Activated T-cell treated with anti-CD3 and anti-CD28 coated beads, Interleukin-2, amount 50 U/mL, for 72 hours (primary cell): ENCODE measurements at places on chromosomes 11 and 22. TPM values are rescaled to one million over a fixed set of nuclear protein-coding genes. Genes with fewer than 3 reads are reported as not detected.

GRCh38 chr11:44814881-44815592 lies 88.3 kb downstream of the TSPAN18 start:
- no peak for DNase-seq
- H3K36me3 ChIP-seq: no peaks in the 10 kb centered on the region
- H3K27ac ChIP-seq: no peak overlapping the region
- no peaks in the 10 kb centered on the region for H3K27me3 ChIP-seq
- H3K4me3 ChIP-seq: no peak overlapping the region

GRCh38 chr11:45726493-45727054 lies 61.2 kb upstream of the CHST1 start:
- no peak overlapping the region for H3K27ac ChIP-seq
- no peaks in the 10 kb centered on the region for H3K36me3 ChIP-seq
- H3K4me1 ChIP-seq: peaks cover 23% of the 10 kb centered on the region
- no peak overlapping the region for H3K4me3 ChIP-seq

- H3K4me1 ChIP-seq: no peaks in the 10 kb centered on the region
- no peak for DNase-seq
- no peak overlapping the region for H3K27ac ChIP-seq
- H3K27me3 ChIP-seq: no peaks in the 10 kb centered on the region
- H3K36me3 ChIP-seq: no peaks in the 10 kb centered on the region
Observed at GRCh38 chr11:36228689-36229088, 60.5 kb downstream of the COMMD9 start.

DNA sequence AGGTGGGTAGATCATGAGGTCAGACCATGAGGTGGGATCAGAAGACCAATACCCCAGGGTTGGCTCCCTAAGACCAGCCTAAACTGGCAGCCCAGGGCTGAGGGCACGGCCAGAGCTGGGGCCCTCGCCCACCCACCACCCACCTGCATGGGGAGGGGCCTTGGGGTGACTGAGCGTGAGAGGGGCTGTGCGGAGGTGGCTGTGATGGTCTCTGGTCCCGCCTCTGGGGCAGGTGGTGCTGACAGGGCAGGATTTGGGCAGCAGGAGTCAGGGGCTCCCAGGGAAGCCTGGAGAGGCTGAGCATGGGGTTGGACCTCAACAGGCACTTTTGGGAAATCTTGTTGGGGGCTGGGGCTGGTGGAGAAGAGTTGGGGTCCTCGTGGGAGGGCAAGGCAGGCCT lies 39.8 kb upstream of the MUC5AC start:
- H3K4me3 ChIP-seq: no peak overlapping the region
- DNase-seq: no peak
- H3K27me3 ChIP-seq: no peaks in the 10 kb centered on the region
- H3K4me1 ChIP-seq: no peaks in the 10 kb centered on the region
- H3K36me3 ChIP-seq: no peaks in the 10 kb centered on the region

DNA sequence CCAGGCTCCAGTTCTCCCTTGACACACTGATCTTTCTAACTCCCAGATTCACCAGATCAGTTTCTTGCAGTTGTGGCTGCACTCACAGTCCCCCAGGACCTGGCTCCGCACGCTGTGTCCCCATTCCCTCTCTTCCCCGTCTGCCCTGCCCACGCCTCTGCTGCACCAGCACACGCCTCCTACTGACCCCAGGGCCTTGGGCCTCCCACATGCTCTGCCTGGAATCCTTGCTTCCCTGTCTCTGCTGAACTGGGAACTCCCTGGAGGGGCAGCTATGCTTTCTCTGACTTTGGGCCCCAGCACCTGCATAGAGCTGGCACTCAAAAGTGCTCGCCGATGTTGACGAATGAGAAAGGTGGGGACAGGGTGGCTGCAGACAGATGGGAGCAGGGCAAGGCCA lies 68.9 kb downstream of the MYO7A start:
- H3K27ac ChIP-seq: no peak overlapping the region
- H3K4me1 ChIP-seq: no peaks in the 10 kb centered on the region
- H3K27me3 ChIP-seq: no peaks in the 10 kb centered on the region
- DNase-seq: no peak
- no peaks in the 10 kb centered on the region for H3K36me3 ChIP-seq
- no peak overlapping the region for H3K4me3 ChIP-seq

DNA sequence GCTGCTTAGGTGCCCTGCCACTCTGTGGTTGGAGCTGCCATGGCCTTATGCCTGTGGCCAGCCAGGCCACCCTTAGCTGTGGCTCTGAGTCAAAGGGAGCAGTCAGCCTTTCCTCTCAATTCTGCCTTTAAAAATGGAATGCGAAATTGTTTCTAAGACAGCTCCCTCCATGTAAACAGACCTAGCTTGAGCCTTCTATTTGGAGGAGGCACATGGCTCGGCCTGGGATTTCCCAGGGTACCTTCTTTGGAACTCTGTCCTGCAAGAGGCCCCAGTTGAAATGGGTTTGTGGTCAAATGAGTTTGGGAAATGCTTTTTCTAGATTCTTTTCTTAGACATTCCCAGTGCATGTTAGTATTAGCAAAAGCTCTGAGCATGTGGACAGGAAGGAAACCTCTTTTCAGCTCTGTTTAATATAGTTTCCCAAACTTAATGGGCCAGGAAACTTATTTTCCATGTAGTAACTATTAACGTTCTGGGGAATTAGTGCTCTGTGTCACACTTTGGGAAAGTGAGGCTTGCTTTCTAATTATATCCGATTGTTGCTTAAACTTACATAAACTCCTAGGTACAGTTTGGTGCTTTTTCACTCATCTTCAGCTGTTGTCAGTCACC lies 7.8 kb downstream of the PHOX2A start:
- H3K4me3 ChIP-seq: no peak overlapping the region
- DNase-seq: no peak
- H3K36me3 ChIP-seq: peaks cover 2% of the 10 kb centered on the region
- peaks cover 15% of the 10 kb centered on the region for H3K4me1 ChIP-seq

DNA sequence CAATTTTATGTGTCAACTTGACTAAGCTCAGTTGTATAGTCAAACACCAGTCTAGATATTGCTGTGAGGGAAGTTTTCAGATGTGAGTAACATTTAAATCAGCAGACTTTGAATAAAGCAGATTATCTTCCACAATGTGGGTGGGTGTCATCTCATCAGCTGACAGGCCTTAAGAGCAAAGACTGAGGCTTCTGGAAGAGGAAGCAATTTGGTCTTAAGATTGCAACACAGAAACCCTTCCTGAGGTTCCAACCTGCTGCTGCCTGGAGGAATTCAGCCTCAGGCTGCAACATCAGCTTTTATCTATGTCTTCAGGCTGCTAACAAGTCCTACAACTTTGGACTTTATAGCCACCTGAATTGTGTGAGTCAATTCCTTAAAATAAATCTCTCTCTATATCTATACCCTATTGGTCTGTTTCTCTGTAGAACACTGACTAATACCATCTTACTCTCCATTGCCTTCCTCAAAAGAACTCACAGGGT lies 277.2 kb upstream of the PLET1 start:
- H3K36me3 ChIP-seq: no peaks in the 10 kb centered on the region
- peaks cover 24% of the 10 kb centered on the region for H3K27me3 ChIP-seq
- DNase-seq: no peak
- H3K27ac ChIP-seq: no peak overlapping the region
- no peak overlapping the region for H3K4me3 ChIP-seq

GRCh38 chr11:66557733-66558326 lies 10.6 kb downstream of the CTSF start:
- H3K36me3 ChIP-seq: no peaks in the 10 kb centered on the region
- no peak overlapping the region for H3K27ac ChIP-seq
- H3K4me3 ChIP-seq: no peak overlapping the region
- H3K4me1 ChIP-seq: peaks cover 6% of the 10 kb centered on the region
- DNase-seq: no peak

DNA sequence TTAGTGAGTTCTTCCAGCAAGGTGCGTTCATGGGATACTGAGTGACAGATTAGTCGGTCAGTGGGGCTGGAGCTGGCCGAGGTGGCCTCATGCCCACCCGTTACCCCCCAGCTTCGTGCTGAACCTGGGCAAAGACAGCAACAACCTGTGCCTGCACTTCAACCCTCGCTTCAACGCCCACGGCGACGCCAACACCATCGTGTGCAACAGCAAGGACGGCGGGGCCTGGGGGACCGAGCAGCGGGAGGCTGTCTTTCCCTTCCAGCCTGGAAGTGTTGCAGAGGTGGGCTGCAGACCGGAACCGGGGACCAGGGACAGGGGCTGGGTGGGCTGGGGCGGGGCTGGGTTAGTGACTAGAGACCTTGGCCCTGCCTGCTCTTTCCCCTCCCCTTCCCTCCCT lies 2.9 kb downstream of the LGALS1 start:
- no peak overlapping the region for H3K4me3 ChIP-seq
- peaks cover 51% of the 10 kb centered on the region for H3K4me1 ChIP-seq
- H3K27me3 ChIP-seq: no peaks in the 10 kb centered on the region
- H3K27ac ChIP-seq: no peak overlapping the region
- H3K36me3 ChIP-seq: no peaks in the 10 kb centered on the region

DNA sequence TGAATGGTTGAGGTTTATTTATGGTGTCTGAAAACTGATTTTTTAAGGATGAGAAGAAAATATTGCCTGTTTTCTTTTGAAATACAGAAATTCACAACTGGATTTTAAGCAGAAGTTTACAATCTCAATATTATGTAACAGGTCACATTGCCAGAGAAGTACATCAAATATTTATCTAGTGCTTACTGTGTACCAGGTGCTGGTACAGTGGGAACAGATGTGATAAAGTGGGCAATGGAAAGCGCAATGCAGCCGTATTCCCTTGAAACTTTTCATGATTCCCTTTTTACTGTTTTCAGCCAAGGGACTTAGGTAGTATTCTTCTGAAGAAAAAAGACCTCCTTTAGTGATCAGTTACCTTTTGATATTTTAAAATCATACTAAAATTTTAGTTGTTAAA lies 49.6 kb downstream of the TTC17 start:
- DNase-seq: no peak
- peaks cover 12% of the 10 kb centered on the region for H3K4me1 ChIP-seq
- H3K4me3 ChIP-seq: no peak overlapping the region

DNA sequence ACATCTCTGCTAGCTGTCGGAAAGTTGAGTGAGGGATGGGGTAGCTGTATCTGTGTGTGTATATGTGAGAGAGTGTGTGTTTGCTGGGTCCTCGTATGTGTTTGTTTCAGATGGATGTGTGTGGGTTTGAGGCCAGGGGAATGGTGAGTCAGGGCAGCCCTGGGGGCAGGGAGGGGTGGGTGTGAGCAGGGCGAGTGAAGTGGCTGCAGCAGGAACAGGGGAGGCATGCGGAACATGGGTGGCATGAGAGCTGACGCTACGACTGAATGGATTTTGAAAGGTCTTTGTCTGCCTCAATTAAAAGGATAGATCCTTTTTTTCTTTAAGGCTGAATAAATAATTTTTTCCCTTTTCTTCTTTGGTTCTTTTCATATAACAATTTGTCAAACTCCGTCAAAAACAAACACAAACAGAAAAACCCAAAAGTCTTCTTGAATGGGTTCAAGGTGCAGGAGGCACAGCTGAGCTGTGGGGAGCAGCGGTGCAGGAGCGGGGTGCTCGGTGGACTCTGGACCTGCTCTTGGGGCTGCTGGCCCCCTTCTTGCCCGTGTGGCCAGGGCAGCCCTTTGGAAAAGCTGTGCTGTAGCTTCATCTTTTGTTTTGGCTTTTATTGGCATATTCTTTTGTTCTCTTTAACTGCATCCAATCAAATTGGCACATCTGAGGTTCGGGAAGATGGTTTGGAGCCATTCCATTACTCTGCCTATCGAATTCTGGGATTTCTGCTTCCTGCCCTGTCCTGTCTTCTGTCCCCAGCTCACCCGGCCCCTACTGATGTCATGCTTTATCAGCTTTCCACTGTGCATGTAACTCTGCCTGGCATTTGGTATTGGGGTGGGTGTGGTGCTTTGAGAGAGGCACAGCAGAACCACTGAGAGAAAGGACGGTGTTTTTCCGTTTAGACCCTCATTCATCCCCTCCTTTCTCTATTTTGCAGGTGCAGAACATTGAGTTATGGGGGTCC lies 80.1 kb downstream of the ADAMTS15 start:
- DNase-seq: no peak
- H3K27ac ChIP-seq: no peak overlapping the region
- H3K36me3 ChIP-seq: no peaks in the 10 kb centered on the region

DNA sequence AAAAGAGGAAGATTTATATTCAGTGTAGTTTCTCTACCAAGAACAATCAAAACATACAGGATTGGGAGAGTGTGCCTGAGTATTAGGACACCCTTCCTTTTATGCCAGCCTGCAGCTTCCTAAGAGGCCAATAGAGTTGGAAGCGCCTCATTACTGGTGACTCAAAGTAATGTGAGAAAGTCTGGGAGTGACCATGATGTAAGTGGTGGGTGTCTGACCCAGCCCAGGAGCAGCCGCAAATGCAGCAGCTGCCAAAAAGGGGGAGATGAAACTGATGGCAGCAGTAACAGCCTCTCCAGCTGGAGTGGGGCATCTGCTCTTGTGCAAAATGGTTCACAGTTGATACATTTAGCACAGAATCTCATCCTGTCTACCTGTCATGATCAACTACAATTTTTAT lies 62.0 kb downstream of the ZNF280B start:
- no peak for DNase-seq
- H3K4me1 ChIP-seq: no peaks in the 10 kb centered on the region
- H3K27ac ChIP-seq: no peak overlapping the region
- H3K4me3 ChIP-seq: no peak overlapping the region
- H3K36me3 ChIP-seq: peaks cover 1% of the 10 kb centered on the region

DNA sequence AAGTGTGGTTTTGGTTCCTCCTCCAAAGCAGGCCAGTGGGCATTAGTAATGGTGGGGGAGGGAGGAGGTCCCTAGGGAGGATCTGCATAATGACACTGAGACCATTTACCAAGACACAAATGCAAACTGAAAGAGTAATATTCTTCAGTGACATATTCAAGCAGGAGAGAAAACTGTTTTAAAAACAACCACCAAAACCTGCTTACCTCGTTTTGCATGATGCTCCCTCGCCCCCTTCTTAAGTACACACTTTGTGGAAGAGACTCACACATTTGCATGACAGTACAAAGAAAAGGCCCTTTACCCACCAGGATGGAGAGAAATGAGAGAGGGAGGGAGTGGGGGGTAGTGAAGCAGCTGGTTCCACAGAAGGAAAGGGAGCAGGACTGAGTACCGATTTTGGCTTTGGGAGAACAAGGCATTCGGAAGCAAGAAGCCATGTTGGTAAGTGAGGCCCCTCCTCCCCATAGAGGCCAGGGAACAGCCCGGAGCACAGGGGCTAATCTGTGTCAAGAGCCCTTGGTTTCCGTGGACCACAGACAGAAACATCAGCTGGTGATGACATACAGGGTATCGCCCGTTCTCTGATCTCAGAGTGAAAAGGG lies 13.0 kb upstream of the OPCML start:
- no peaks in the 10 kb centered on the region for H3K4me1 ChIP-seq
- no peaks in the 10 kb centered on the region for H3K27me3 ChIP-seq
- H3K36me3 ChIP-seq: peaks cover 2% of the 10 kb centered on the region
- H3K4me3 ChIP-seq: no peak overlapping the region

GRCh38 chr22:34198976-34199375 lies 278.7 kb upstream of the LARGE1 start:
- DNase-seq: no peak
- no peaks in the 10 kb centered on the region for H3K27me3 ChIP-seq
- H3K4me3 ChIP-seq: no peak overlapping the region

GRCh38 chr11:121790430-121790829 lies 325.6 kb downstream of the BLID start:
- H3K4me3 ChIP-seq: no peak overlapping the region
- DNase-seq: no peak
- H3K36me3 ChIP-seq: peaks cover 3% of the 10 kb centered on the region
- no peak overlapping the region for H3K27ac ChIP-seq

The AGBL2 gene
- total RNA-seq: 7.6 TPM

The LDLRAD3 gene
- total RNA-seq: not detected

The TRIM49 gene
- total RNA-seq: not detected

The OR5A1 gene
- total RNA-seq: not detected

The INSC gene
- 3.1 TPM for total RNA-seq

The OR8A1 gene
- total RNA-seq: not detected

The OR10A2 gene
- total RNA-seq: not detected

The FAM111A gene
- 117 TPM for total RNA-seq

The PNPLA5 gene
- not detected for total RNA-seq

The KCNJ1 gene
- not detected for total RNA-seq

The CRYBB1 gene
- total RNA-seq: not detected
